ENCODE measurements at places on chromosomes 6 and 20. TPM values are rescaled to one million over a fixed set of nuclear protein-coding genes. Genes with fewer than 3 reads are reported as not detected.

ECT2L gene
- not detected for total RNA-seq

- no peak for DNase-seq
These were observed 14.9 kb downstream of the SRPK1 start for GRCh38 chr6:35905841-35906498.

DNA sequence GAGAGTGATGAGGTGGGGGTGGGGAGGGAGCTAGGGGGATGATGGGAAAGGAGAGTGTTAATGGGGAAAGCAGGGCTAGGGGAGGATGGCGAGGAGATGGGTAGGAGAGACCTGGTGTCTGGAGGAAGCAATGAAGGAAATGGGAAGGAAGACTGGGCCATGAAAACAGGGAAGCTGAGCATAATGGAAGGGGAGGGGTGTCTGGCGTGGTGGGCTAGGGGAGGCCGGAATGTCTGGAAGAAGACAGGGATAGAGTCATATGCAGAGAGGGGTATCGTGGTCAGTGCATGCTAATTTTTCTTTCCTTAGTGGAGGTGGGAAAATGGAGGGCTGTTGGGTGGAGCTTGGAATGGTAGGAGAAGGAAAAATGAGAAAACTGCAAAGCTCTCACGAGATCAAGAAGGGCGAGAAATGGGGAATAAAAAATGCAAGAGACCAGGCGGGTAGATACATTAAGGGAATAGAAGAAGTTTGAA, 423 bp downstream of the KLHDC3 start:
- DNase-seq, result no peak

DNA sequence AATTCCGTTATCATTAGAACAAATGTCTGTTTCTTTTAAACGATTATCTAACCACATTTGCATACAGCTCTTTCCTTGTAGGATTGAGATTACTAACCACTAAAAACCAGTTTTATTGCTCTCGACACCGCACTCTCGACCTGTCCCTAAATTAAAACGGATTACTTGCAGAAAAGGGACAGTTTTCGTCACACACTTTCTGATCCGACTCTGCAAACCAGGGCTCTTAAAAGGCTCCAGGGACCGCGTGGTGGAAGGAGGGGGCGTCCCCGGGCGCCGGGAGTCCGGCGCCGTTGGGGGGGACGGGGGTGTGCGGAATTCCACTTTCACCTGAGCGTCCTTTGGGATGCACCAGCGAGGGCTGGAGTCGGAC, 731 bp downstream of the MAK start:
- peak; percentile 71 for DNase-seq

DNA sequence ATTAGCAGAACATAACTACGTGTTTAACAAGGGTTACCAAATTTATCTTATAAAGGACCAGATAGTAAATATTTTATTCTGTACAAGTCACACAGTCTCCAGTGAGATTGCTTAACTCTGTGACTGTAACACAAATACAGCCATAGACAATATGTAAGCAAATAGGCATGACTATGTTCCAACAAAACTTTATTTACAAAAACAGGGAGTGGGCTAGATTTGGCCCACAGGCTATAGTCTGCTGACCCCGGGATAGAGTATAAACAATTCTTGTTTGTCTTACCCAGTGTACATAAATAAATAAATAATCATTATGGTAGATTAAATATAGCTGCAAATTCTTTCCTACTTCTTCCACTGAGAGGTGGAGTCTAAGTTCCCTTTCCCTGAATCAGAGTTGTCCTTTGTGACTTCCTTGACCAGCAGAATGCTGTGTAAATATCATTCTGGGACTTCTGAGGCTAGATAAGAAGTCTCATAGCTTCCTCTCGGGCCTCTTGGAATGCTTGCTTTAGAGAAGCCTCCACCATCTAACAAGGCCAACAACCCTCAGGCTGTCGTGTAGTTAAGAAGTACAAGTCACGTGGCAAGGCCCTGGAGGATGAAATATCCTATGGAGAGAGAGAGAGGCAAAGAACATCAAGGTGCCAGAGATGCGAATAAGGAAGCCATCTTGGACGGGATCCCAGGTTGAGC, 59.1 kb upstream of the TMEM244 start:
- no peak for DNase-seq

GRCh38 chr20:44759595-44759994, 13.9 kb downstream of the KCNK15 start:
- no peak for DNase-seq

AGER gene
- total RNA-seq, result 1.4 TPM

DNA sequence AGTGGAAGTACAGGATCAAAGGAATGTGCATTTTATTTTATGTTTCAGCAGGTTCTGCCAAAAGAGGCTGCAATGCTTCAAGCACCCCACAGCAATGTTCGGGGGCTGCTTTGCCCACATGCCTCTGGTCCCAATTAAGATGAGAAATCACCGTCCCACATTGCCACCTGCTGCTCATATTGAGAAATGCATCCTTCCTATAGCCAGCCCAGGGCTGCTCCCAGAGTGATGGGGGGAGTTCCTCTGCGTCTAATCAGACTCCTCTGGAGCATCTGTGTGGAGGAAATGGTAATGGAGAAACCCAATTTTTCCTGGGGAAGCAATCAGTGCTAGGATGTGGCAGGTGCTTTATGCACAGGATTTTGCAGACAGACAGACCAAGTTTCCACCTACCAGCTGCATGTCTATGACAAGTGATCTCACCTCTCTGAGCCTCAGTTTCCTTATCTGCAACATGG, 33.7 kb downstream of the PTGIS start:
- DNase-seq, result peak; percentile 81

NNAT gene
- total RNA-seq, result not detected

DNA sequence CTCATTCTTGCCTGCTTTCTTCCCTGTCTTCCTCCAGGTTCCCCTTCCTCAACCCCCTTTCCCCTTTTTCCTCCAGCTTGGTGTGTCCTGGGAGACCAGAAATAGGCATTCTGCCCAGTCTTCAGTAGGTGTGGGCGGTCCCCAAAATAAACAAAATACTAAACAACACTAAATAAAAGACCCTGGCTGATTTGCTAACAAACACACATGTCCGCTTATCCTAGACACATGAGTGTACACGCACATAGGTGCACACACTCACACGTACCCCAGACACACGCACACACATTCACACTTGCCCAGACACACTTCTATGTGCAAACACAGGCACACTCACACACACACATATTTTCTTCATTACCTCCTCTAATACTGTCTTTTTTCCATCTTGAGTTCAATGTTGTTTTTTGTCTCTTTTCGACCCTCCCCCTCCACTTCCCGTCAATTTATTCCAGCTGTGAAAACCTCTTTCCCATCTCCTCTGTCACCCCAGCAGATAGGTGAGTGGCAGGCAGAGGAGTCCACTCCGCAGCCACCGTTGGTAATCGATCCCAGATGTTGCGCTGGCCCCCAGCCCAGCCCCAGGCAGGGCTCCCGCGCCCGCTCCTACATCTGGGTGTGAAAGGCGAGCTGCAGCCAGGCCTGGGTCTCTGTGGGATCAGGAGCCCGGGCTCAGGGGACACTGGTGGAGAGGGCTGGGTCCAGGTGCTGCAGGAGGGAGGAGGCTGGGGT, 56.9 kb upstream of the FOXP4 start:
- no peak for DNase-seq

DNA sequence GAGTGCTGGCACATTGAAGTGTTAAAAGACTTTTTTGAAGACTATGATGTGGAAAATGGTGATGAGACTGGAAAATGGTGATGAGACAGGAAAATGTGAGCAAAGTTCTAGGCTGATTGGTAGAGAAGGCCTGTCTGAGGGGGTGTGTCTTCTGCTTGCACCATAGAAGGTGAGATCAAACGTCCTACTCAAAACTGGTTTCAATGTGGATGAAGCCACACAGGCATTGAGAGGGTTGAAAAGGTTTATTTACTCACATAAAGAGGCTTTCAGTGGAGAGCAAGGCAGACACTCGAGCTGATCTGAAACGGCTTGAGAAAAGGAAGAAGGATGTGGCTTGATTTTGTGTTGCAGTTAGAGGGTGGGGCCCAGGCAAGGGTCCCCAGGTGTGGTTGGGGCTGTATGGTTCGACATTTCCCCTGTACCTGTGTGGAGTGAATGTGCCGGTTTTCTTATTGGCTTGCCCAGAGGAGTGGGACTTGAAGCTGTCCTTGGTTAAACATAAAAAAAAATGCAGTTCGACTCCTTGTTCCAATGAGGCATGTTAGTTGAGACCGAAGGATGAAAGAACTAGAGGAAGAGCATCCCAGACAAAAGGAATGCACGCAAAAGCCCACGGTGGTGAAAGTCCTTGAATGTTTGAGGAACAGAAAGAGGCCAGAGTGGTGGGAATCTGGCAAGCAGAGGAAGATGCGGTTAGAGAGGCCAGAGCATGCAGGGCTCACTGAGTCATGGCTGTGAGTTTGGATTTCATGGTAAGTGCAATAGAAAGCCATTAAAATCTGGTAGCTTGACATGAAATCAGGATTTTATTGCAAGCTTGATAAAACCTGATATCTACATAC, 172.3 kb downstream of the EPM2A start:
- DNase-seq, result no peak

DNA sequence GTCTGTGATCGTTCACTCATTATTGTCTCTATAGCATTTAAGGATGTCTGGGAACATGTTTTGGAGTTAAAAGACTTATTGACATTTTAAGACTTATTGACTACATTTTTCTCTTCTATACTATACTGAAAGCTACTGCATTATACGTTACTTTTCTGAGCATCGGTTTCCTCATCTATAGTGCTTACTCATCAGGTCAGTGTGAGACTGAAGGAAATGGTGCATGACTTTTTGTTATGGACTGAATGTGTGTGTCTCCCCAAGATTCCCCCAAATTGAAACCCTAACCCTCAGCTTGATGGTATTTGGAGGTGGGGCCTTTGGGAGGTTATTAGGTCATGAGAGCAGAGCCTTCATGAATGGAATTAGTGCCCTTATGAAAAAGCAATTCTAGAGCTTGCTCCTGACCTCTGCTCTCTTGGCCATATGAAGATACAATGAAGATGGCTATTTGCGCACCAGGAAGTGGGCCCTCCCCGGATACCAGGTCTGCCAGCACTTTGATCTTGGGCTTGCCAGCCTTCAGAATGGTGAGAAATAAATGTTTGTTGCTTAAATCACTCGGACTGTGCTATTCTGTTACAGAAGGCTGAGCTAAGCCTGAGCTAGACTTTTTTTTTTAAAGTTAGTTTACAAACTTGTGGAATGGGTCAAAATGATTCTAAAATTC, 243.7 kb upstream of the RREB1 start:
- DNase-seq, result no peak

- no peak for DNase-seq
These were observed 542.4 kb upstream of the FLRT3 start for GRCh38 chr20:14879839-14880238.

NKAIN4 gene
- total RNA-seq, result 9.7 TPM

- no peak for DNase-seq
These were observed 323.2 kb downstream of the ADGRB3 start for GRCh38 chr6:68958327-68958726.

Data from neural progenitor cell (in vitro differentiated cells).